HuH-7 (cell line): ENCODE measurements at places on chromosomes 5 and 9.

DNA sequence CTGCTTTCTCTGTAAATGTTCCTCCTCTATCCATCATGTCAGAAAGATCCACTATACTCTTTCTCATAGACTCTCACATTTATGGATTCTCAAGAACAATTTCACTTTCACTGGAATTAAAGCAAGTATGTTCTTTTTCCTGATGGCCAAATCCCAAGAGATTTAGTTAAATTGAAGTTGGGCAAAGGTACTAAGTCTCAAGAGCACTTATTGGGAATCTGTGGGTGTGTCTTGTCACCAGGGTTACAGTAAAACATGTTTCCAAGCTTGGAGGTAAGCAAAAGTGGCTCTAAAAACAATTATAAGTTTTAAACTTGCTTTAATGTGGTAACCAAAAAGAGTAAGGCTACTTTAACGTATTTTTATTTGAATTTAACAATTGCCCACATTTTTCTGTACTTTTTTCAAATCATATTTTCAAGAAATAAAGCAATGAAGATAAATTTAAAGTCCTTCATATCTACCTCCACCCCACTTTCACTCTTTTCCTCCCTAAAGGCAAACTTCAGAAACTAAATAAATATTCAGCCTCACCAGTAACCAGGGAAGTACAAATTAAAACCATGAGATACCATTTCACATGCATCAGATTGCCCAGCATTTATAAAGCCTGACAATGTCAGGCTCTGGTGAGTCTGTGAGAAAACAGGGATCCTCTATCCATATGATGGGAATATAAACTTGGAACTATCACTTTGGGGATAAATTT lies 387.4 kb downstream of the CETN3 start:
- no peak for DNase-seq

GRCh38 chr9:24095246-24095645 lies 269.2 kb upstream of the ELAVL2 start:
- no peak for DNase-seq

DNA sequence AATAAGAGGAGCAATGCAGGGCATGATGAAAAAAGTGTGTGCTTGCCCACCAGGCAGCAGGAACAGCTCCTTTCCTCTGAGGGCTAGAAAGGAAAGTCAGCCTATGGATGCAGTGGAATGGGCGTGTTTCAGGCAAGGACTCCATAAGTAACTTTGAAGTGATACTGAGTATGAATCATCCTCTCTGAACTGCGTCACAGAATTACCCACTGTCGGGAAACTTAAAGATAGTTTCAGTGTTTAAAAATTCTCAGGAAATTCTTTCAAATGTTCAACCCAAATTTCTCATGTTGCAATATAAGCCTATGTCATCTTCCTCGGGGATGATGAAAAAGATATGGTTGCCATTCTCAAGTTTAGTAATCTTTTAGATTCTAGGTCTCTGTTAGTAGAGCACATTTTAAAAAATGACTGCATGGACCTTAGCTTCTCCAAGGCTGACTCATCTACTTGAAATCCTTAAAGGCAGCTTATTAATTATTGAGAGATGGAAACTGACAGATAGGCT lies 27.7 kb downstream of the PTCD2 start:
- no peak for DNase-seq

- DNase-seq, result no peak
Measured at GRCh38 chr5:83492331-83492730, 20.8 kb downstream of the VCAN start.

DNA sequence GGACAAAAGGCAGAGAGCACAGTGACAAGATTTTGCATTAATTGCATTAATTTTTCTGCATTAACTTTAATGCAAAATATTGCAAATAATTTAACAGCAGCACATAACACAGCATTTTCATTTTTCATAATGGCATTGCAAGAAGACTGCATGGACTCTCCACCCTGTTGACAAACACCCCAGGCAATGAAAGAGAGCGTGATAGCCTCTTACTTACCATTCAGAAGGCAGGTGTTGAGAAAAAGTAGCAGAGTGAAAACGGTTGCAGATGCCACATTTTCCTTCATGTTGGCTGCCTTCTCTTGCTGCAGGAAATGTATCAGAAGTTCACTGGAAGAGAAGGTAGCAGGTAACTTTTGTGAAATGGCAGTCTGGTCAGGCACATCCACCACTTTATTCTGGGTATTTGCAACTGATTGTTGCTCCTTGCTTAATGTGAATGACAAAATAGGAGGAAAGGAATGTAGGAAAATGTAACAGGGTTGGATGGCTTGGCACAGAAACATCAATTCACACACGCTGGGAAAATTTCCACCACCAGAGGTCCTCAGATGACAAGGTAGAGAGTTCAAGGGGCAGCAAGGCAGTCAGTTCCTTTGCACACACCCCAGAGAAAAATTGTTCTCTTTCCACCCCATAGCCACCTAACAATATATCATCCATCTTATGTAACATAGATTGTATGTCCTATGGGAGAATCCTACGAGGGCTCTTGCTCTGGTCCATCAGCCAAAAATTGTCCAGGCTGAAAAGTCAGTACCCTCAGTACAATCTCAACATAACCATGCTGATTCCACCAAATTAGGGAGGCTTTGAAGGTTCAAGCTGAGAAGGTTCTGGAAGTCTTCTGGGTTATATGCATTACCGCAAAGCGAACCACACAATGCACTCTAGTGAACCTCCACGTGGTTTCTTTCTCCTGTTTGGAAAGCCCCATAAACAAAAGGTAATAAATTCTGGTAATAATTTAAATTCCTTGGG lies 41.9 kb upstream of the AGXT2 start:
- peak; percentile 66 for DNase-seq

DNA sequence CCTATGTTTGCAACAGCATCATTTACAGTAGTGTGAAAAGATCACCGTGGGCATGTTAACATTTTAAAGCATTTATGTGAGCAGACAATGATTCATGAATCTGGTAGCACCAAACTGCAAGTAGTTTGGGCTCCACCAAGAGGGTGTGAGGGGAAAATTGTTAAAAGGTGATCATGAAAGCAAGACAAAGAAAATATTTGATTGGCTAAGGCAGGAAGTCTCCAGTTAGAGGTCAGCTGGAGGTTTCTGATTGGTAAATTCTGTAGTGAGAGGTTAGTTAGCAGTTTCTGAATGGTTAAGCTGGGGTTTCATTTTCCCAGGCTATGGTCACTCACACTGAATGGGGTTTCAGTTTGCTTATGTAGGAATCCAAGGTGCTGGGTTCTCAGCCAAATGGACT lies 13.5 kb upstream of the DRD1 start:
- no peak for DNase-seq

DNA sequence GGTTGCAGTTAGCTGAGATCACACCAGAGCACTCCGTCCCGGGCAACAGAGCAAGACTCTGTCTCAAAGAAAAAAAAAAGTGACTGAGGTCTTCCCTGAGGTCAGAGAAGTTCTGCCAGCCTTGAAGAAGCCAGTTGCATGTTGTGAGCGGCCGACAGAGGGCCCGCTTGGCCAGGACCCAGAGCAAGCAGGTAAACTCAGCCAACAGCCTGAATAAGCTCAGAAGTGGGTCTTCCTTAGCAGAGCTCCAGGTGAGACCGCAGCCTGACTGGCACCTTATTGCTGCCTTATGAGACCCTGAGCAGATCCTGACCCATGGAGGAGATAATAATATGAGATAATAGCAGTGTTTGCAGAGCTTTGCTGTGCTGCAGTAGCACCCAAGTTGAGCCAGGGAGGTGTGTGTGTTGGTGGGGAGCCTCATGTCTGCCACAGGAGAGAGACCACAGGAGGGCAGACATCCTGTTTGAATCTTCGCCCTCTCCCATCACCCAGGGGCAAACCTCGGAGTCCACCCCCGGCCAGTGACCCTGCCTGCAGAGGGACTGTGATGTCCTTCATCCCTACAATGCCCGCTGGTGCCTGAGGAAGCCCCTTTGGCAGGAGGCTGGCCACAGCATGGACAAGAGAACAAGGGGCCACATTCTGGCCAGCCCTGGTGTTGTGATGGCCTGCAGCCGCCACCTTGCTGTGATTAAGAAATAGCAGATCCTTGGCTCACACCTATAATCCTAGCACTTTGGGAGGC lies 10.8 kb upstream of the BARX1 start:
- DNase-seq, result no peak

GRCh38 chr9:88782931-88783710 lies 208.1 kb upstream of the S1PR3 start:
- DNase-seq, result no peak

DNA sequence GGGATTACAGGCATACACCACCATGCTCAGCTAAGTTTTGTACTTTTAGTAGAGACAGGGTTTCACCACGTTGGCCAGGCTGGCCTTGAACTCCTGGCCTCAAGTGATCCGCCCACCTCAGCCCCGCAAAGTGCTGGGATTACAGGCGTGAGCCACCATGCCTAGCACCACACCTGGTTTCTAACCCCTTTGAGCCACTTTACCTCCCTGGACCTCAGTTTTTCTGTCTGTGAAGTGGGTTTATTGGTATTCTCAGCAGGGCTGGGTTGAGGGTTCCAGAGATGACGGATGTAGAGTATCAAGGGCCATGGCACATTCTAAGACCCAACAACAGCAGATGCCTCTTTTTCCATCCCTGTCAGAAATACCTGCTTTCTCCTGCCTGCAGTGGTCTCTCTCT lies 38.6 kb downstream of the AMBP start:
- no peak for DNase-seq

DNA sequence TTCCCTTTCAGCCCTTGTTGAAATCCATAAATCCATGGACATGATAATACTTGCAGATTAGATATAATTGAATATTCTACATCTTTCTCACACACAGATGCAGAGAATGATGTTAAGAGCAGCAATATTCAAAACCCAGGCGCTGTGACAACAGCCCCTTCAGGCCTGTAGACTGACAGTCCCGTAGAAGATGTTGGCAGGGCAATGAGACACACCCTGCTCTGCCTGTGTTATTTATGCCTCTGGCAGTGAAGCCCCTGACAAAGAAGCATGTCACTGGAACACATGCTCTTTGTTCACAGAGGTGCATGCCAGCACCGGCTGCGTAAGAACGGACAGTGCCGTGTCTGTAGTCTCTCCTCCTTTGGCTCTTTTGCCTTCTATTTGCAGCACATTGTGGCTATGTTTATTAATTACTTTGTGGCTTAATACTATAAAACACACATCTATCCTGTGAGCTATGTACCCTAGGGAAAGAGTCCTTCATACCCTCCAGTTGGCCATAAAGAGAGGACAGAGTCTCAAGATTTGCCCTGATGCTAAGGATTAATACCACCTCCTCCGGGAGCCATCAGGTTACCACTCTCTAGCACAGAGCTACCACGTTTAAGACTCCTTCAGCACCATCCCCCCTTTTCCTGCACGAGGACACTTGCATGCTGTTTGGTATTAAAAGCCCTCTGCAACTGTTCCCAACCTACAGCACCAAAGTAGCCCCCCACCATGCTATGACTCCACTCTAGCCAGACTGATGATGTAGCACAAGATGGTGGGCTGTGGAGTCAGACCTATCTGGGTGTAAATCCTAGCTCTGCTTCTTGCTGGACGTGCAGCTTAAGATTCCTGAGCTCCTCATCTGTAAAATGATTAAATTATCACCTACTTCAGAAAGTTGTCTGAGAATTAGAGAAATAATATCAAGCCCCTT lies 2.0 kb upstream of the ANP32B start:
- DNase-seq, result no peak

GRCh38 chr9:116322521-116322920 lies 168.9 kb downstream of the PAPPA start:
- DNase-seq, result no peak
